Central memory CD8-positive, alpha-beta T cell (primary cell): ENCODE measurements at places on chromosomes 2 and 18.

GRCh38 chr2:238868067-238868524 is 20.2 kb downstream of the TWIST2 start:
- DNase-seq, result no peak

DNA sequence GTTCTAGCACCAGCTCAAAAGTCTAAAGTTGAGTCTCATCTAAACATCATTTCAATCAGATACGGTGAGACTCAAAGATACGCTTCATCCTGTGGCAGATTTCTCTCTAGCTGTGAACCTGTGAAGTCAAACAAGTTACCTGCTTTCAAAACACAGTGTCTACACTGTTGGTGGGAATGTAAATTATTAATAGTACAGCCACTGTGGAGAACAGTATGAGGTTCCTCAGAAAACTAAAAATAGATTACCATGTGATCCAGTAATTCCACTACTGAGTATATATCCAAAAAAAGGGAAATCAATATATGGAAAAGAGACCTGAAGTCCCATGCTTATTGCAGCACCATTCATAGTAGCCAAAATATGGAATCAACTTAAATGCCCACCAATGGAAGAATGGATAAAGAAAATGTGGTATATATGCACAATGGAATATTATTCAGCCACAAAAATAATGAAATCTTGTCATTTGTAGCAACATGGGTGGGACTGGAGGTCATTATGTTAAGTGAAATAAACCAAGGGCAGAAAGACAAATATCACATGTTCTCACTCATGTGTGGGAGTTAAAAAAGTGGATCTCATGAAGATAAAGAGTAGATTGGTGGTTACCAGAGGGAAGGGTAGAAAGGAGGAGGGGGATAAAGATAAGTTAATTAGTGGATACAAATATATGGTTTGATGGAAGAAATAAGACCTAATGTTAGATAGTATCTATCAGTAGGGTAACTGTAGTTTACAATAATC is 11.7 kb downstream of the UBR3 start:
- DNase-seq, result no peak

GRCh38 chr2:69260666-69261065 is 126.4 kb downstream of the GFPT1 start:
- DNase-seq, result no peak

GRCh38 chr18:56221195-56222065 is 417.0 kb downstream of the TXNL1 start:
- DNase-seq, result no peak

GRCh38 chr2:238742066-238742465 is 105.8 kb upstream of the TWIST2 start:
- no peak for DNase-seq

- no peak for DNase-seq
These were observed 195.0 kb upstream of the CYRIA start for GRCh38 chr2:16860627-16861026.

- peak; percentile 41 for DNase-seq
These were observed 49.9 kb downstream of the DGKD start for GRCh38 chr2:233404222-233404621.

DNA sequence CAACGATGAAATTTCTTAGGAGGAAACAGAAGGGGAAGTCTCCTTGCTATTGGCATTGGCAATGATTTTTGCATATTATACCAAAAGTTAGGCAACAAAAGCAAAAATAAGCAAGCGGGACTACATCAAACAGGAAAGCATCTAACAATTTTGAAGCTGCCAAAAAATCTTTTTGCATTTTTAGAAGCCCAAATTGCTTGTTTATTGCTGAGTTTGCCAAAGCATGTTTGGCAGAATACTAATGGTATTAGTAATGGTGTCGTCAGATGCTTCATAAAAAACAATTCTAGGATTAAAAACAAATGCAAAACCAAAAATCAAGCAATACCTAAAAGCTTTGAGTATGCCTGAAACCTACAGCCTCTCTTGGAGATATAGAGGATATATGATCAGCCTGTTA is 80.0 kb downstream of the GALR1 start:
- no peak for DNase-seq

GRCh38 chr2:205755923-205756322 is 73.6 kb downstream of the NRP2 start:
- DNase-seq, result no peak

GRCh38 chr18:29217124-29217915 is 1040.4 kb upstream of the CDH2 start:
- no peak for DNase-seq

- no peak for DNase-seq
These were observed 153.9 kb upstream of the ERBB4 start for GRCh38 chr2:212692466-212692865.

GRCh38 chr2:15601681-15602080 is 10.0 kb downstream of the DDX1 start:
- DNase-seq, result no peak

GRCh38 chr18:24585996-24586566 is 125.6 kb downstream of the HRH4 start:
- no peak for DNase-seq

DNA sequence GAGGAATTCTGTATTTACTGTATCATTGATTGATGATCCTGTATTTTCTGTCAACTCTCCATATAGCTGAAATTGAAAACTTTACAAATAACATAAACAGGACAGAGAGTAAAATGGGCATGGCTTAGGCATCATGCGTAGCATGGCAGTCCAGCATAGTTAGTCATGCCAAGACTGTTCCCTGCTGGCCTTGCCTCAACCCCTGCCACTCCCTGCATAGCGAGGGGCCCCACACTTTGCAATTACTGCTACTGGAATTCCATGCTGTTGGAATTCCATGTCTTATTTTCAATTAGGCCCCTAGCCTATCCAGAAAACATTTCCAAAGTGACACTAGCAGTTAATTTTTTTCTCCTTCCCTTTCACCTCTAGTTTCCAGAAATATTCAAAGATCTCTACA is 15.1 kb upstream of the SOX11 start:
- DNase-seq, result no peak

DNA sequence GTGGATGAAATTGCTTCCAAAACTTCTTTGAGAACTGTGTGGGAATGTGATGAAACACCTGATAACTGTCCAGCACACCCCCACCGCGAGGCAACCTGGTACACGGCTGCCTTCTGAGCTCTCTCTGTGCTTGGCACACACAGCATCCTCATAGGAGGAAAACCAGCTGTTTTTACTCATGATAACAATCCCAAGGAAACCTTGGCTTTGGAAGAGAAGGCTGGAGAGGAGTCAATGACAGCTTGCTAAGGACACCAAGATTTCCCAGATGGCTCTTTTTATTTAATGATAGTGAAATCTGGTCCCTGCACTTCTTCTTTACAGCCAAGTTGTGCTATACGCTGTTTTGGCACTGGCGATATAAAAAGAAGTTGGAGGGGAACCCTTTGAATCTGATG is 232.5 kb upstream of the FN1 start:
- no peak for DNase-seq

DNA sequence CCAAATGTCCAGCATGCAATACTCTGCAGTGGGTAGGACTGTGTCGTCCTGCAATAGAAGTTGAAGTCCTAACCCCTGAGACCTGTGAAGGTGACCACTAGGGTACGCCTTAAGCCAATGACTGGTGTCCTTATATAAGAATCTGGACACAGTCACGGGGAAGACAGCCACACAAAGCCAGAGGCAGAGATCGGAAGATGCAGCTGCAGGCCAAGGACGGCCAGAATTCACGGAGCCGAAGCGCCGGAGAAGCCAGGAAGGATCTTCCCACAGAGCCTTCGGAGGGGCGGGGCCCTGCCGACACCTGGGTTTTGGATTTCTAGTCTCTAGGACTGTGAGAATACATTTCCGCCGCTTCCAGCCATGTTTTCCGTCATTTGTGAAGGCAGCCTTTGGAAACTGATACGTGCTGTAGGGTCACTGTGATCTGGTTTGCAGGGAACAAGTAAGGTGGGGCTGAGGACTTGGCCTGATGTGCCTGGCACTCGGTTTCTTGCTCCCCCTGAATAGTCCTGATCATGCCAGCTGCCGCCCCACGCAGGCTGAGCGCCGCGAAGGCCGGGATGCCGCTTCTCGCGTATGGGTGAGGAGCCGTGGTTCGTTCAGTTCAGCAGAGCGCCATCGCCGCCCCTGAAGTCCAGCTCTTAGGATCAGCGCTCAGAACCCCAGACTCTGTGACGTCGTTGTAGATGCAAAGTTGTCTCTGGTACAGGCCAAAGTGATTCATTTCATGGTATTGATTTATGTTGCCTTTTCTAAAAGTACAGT is 38.7 kb downstream of the PTGR3 start:
- no peak for DNase-seq

DNA sequence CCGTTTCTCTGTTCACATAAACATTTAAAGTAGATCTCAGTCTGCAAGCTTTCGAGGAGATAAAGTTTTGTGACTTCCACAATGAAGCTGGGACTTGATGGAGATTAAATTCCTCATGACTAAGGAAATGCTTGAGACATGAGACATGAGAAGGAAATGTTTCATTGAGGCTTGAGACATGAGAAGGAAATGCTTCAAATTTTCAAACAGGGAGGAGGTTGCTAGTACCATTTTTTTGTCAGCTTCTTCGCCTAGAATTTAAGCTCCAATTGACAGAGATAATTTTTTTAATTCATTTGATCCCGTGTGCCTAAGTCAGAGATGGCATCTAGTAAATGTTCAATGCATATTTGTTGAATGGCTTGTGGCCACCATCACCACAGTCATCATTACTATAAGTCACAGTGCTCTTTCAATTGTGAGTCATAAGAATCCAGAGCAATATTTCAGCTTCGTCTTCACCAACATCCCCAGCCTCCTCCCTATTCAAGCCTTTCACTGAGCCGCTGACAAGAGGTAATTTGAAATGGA is 543 bp upstream of the MARCHF4 start:
- DNase-seq, result no peak

DNA sequence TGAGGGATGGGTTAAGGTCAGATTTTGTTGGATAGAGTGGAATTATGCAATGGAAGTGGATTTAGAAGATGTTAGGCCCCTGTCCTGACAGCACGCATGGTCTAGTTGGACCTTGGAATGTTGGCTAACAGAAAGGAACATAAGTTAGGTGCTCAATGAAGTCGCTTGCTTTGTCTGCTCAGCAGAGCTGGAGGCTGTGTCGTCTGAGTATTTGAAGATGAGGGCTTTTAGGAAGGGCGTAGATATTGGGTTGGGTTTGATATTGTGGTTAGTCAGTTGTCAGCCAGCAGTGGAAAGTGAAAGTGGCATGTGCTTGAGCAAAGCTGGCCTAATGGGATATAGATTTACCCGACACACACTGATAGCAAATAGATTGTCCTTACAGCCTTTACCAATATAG is 239.3 kb downstream of the PRKCE start:
- no peak for DNase-seq

DNA sequence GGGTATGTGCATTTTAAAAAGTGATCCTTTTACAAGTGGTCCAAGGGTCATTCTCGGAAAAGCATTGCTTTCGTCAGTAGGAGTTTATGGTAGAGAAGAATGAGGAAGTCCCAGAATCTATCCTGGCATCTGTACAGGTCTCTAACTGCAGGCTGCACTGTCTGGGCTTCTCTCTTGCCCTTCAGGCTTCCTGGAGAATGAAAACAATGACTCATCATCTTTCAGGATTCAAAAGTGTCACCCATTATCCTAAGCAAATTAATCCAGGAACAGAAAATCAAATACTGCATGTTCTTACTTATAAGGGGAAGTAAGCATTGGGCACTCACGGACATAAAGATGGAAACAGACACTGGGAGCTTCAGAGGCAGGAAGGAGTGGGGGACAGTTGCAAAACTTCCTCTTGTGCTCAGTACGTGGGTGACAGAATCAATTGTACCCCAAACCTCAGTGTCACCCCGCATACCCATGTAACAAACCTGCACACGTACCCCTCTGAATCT is 60.2 kb upstream of the TXNDC2 start:
- no peak for DNase-seq

GRCh38 chr2:7801212-7801611 is 880.6 kb upstream of the ID2 start:
- no peak for DNase-seq

GRCh38 chr2:154497019-154497418 is 201.5 kb upstream of the KCNJ3 start:
- no peak for DNase-seq

- DNase-seq, result peak; percentile 68
These were observed 48.1 kb upstream of the ARL4C start for GRCh38 chr2:234544659-234545611.

- no peak for DNase-seq
These were observed 26.1 kb downstream of the COLEC12 start for GRCh38 chr18:474416-474815.

GRCh38 chr18:24063121-24063731 is 48.7 kb downstream of the TTC39C start:
- DNase-seq, result no peak

- no peak for DNase-seq
These were observed 49.2 kb downstream of the PLB1 start for GRCh38 chr2:28544922-28545589.

GRCh38 chr2:68579689-68580088 is 63.7 kb upstream of the PROKR1 start:
- no peak for DNase-seq

DNA sequence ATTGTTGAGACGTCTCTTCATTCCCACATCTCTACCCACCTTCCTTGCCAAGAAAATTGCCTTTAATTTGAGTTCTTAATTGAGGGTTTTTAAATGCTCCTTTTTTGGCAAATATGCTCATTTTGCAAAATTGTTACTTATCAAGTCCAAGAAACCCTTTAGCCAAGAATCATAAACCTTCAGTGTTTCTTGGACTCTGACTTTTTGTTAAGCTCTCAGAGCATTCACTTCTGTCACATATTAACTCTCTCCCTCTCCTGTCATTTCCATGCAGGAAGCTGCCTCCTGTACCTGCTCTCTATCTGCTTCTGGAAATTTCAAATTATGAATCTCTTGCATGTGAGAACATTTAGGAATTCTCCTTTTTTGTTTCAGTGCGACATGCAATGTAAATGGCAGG is 100.0 kb upstream of the PIEZO2 start:
- DNase-seq, result no peak

- no peak for DNase-seq
These were observed 71.3 kb upstream of the PID1 start for GRCh38 chr2:229342376-229342775.

DNA sequence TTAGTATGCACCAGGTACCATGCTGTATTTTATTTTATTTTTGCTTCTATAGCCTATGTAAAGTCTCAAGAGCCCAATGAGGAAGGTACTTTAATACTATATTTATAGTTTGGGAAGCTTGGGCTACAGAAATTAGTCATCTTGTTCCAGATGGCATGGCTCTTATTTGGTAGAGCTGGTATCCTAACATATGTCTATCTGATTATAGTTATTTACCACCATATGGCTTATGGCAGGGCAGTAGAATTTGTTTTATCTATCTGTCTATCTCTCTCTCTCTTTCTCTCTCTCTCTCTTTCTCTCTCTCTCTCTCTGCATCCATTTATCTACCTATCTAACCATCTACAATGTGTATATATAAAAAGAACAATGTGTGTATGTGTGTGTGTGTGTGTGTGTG is 1293.7 kb upstream of the SLC39A10 start:
- no peak for DNase-seq

DNA sequence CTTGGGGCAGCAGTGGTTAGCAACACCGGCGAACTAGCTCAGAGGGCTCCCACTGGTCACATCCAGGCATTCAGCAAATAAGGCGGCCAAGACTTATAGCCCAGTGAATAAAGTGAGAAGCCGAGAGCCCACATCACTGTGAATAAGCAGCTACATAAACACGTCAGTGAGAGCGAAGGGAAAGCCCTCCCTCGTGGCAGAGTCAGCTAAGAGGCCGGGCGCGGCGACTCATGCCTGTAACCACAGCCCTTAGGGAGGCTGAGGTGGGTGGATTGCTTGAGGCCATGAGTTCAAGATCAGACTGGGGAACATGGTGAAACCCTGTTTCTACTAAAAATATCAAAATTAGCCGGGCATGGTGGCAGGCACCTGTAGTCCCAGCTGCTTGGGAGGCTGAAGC is 5.2 kb downstream of the D2HGDH start:
- DNase-seq, result no peak

- no peak for DNase-seq
These were observed 50.2 kb upstream of the PLB1 start for GRCh38 chr2:28445448-28446258.
